ENCODE measurements at places on chromosomes 6 and 20.

- DNase-seq: peak; percentile 22
These were observed 41.9 kb upstream of the MRGBP start for GRCh38 chr20:62754122-62754990.

GRCh38 chr6:169858293-169858934 is 107.0 kb downstream of the ERMARD start:
- no peak for DNase-seq

GRCh38 chr6:106134087-106134770 is 48.1 kb downstream of the PRDM1 start:
- no peak for DNase-seq

- no peak for DNase-seq
These were observed 5.6 kb downstream of the ZMYND8 start for GRCh38 chr20:47350691-47351545.

- DNase-seq: no peak
These were observed 23.3 kb downstream of the C20orf203 start for GRCh38 chr20:32650401-32650944.

- DNase-seq: no peak
These were observed 48.9 kb downstream of the PRDM1 start for GRCh38 chr6:106134906-106135634.

DNA sequence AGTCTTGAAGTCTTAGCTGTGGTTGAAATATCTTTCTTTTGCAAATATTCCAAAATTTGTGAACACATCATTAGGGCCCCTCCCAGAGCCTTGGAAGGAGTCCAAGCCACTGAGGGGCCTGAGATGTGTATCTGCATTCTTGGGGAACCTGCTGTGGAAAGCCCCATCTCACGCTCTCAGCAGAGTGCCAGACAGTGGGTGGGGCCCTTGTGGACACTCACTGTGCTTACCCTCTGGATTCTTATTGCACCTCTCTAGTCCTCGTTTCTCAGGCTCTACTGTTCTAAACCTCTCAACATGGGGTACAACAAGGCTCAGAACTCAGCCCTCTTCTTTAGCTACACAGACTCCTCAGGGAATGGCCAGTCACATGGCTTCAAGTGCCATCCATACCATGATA is 416.2 kb upstream of the CDH4 start:
- no peak for DNase-seq

DNA sequence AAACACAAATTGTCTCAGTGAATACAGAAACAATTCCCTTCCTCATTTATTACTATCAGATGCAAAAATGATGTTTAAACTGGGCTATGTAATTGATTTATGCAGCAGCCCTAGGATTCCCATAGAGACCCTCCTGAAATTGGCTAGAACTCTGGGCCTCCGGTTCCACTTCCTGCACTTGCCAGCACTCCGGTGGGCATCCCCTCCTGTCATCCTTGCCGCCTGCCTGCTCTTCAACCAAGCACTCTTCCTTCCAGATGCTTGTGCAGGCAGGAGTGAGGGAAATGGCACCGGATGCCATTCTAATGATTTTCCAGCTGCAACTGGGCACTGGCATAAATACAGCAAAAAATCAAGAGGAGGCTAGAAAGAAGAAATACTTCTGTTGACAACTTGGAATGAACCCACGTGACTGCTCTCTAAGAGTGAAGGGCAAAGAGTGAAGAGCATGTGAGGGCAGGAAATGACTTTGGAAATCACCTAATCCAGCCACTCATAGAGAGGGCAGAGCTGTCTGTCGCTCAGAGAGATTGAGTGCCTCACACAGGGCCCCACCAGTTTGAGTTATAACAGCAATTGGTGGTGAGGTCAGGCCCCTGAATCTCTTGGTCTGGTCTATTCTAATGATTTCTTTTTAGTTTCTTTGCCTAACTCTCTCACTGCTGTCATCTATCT is 3.7 kb upstream of the NEDD9 start:
- DNase-seq: no peak

GRCh38 chr6:77228279-77228678 is 235.0 kb downstream of the HTR1B start:
- no peak for DNase-seq

GRCh38 chr6:6751619-6752023 is 163.1 kb downstream of the LY86 start:
- no peak for DNase-seq

- no peak for DNase-seq
These were observed 90.0 kb downstream of the PLG start for GRCh38 chr6:160791981-160792418.

DNA sequence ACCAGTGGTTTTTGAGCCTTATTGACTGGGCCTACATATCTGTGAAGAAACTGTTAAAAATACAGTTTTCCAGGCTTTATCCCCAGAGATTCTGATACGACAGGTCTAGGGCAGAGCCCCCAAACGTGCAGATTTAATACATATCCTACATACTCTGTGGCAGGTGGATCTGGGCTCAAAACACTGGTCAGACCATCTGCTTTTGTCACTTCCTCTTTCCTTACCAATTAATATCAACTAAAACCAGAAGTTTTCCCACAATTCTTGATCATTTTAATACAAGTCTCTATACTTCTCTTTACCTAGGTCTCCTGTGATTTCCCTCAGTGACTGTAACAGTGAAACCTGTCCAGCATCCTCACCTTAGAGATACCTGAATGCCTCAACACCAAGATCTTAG is 108.8 kb downstream of the PREP start:
- no peak for DNase-seq

- DNase-seq: no peak
These were observed 139.3 kb upstream of the PHACTR1 start for GRCh38 chr6:12577124-12577850.

- peak; percentile 8 for DNase-seq
These were observed 164.5 kb upstream of the CST7 start for GRCh38 chr20:24784607-24785006.

DNA sequence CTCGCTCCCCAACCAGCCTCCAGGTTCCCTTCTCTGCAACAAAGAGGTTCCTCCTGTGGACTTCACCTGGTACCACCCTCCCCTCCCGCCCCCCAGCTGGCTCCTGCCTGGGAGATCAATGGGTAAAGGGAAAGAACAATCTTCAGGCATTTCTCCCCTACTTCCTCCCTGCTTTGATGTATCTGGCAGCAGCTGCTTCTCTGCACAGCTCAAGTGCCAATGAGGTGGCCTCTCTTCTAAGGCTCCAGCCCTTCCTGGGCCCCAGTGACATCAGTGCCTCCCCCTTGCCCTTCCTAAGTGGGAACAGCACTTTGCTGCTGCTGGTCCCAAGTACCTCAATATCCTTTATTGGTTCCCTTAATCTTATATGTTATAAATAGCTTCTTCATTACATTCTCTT is 23.5 kb downstream of the MOCS1 start:
- DNase-seq: peak; percentile 8

- DNase-seq: no peak
These were observed 6.5 kb upstream of the FAM83D start for GRCh38 chr20:38919683-38920082.

DNA sequence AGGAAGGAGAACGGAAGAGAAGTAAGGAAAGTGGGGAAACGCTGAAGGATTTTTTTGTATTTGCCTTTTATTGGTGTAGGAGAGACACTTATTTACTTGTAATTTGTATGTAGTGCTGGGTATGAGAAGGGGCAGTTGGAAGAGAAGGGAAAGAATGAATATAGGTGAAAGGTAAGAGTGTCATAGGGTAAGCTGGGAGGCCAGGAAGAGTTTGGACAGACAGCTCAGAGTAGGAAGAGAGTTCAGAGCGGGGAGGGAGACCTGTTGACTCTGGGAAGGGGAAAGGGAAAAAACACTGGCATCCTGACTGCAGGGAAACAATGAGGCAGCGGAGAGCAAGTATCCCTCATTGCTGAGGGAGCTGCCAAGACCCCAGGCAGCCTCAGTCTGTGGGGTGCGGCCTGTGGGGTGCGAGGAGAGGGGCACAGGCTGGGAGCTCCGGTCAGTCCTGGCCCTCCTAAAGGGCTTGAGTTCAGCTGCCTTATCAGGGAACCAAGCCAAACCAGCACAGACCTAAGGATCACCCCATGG is 3.1 kb downstream of the TRAF3IP2 start:
- peak; percentile 66 for DNase-seq

DNA sequence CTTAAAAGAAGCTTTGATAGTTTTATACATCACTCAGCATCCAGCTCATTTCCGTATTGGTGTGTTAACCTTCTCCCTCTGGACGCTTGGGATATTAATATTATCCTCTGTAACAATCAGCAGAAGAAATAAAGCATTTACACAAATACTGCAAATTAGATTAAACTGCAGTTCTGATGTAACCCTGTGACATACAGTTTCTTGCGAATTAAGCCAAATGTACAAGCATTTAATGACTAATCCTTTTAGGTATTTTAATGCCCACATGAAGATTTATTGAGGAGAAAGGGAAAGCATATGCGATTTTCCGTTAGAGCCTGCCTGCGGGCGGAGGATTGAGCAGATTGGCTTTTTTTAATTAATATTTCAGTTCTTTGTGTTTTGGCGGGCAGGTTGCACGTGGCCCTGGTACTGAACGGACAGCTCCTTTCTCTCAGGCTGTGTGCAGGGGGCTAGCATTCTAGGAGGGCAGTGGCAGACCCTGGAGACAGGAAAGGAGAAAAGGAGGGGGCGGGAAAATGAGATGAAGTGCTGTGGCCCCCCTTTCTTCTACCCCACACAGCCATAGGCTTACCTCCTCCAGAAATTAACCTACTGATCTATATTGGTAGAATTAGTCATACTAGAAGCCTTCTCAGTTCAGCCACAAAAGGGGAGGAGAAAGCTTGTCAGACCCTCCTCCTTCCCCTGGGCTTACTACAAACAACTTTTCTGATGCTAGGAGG is 14.1 kb upstream of the TFAP2D start:
- DNase-seq: no peak

DNA sequence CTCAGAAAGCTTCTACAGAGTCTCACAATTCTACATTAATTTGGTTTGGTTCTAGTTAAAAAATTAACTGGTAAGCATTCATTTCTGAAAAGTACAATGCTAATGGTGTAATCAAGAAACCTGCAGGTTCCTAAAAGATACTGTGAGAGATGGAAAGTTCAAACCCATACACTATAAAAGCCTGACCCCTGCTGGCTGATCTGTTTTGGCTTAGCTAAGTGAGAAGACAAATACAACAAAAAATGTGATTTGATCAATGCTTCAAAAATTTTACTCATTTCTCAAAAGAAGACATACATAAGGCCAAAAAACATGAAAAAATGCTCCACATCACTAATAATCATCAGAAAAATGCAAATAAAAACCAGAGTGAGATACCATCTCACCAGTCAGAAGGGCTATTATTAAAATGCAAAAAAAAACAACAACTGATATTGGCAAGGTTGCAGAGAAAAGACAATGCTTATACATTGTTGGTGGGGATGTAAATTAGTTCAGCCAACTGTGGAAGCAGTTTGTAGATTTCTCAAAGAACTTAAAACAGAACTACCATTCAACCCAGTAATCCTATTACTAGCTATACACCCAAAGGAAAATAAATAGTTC is 102.8 kb downstream of the MOXD1 start:
- no peak for DNase-seq

- DNase-seq: no peak
These were observed 40.9 kb upstream of the FLRT3 start for GRCh38 chr20:14378326-14378725.

DNA sequence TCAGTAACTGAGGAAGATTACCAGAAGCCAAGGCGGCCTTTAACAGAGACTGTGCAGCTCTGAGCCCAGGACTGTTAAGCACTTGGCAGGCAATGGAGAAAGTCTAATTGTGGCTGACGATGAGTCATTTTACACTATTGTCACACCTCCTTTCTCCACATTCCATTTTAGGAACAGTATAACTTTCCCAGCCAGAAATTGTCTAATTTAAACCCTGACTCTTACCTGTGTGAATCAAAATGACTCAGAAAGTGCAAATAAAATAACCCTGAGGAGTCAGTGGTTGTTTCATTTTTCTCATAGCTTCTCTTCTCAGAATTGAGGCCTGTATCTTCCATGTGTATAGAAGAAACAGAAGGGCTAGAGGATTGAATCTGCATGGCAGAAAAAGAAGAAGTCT is 40.0 kb upstream of the OPN5 start:
- DNase-seq: no peak

DNA sequence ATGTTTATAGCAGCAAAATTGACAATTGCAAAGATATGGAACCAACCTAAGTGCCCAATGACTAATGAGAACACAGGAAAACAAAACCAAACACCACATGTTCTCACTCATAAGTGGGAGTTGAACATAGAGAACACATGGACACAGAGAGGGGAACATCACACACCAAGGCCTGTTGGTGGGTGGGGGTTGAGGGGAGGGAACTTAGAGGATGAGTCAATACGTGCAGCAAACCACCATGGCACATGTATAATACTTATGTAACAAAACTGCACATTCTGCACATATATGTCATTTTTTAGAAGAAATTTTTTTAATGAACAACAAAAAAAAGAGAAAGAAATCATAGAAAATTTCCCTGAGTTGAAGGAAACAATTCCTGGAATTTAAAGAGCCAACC is 3.9 kb downstream of the EPM2A start:
- DNase-seq: no peak

- no peak for DNase-seq
These were observed 523 bp upstream of the COX7A2 start for GRCh38 chr6:75244063-75244584.

- no peak for DNase-seq
These were observed 85.3 kb upstream of the HIVEP1 start for GRCh38 chr6:11926594-11927407.

GRCh38 chr6:87731818-87732661 is 30.0 kb upstream of the AKIRIN2 start:
- peak; percentile 68 for DNase-seq

DNA sequence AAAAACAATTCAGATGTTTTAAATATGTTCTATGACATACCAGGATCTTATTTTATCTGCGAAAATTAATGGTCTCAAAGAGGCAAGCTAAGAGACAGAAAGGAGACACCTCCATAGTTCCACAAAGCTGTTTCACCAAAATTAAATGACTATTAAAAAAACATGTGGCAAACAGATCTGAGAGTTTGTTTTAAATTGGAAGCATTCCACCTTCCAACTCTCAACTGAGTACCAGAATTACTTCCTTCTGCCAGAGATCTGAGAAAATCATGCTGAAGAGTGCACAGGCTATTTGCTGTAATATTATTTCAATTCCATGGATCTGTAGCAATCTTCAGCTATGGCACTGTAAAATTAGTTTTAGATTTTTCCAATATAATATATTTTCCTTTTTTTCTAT is 669.5 kb upstream of the MARCKS start:
- DNase-seq: no peak

- DNase-seq: no peak
These were observed 26.9 kb upstream of the CBLN4 start for GRCh38 chr20:56032251-56032650.

GRCh38 chr20:8647961-8648441 is 420.9 kb upstream of the PLCB4 start:
- no peak for DNase-seq

- no peak for DNase-seq
These were observed 275.1 kb downstream of the C6orf118 start for GRCh38 chr6:165034271-165034741.

GRCh38 chr6:15871276-15871675 is 208.4 kb upstream of the DTNBP1 start:
- no peak for DNase-seq

- DNase-seq: peak; percentile 8
These were observed 35.4 kb upstream of the MRPS18A start for GRCh38 chr6:43722920-43723545.
